NCI-H2081 treated with DMSO at 0.1 percent for 48 hours (cell line): ENCODE measurements at places on chromosomes 16 and 17.

DNA sequence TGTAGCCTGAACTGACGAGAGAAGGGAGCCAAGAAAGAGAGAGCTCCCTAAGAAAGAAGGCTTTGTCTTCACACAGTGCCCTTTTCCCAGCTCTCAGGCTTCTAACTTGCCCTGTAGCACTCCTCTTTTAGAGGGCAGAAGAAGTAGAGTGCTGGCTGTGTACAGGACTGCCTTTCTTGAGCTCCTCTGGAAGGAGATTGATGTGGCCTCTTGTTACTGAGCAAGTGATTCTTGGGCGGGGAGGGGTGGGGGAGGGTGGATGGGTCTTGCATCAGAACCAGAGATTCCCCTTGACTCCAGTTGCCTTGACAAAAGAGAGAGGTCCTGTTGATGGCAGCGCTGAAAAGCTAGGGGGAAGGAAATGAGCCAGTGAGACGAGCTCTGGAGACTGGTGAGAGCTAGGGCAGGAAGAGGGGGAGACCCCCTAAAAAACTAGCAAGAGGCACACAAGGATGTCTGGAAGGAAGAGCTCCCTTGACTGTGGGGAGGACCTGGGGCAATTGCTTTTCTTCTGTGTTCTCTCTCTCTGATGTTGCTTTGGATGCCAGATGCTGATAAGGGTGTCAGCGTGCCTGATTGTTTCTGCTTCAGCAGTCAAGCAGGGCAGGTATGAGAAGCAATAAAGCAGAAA is 18.4 kb downstream of the GPR179 start:
- no peak for DNase-seq

DNA sequence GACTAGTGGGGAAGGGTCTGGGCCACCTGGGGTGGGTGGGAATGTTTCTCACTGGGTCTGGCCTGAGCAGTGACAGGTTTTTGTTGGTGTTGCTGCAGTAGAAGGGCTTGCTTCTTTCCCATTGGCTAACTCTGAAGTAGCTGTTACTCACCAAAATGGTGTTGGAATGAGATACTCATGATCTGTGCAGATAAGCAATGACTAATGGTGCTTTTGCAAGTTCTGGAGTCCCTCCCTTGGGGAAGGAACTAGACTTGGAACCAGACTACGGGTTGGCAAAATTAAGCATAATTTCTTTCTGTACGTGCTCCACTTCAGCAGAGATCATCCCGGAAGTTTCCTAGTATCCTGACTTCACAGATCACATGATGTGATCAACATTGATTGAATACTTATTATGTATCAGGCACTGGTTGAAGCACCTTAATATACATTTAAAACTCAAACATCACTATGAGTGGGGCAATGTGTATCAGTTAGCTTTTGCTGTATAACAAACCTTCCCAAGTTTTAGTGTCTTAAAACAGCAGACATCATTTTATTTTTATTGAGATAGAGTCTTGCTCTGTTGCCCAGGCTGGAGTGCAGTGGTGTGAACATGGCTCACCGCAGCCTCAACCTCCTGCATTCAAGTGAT is 30.1 kb downstream of the CHP2 start:
- no peak for DNase-seq

- no peak for DNase-seq
These were observed 90.4 kb downstream of the TMEM100 start for GRCh38 chr17:55632236-55632635.

- no peak for DNase-seq
These were observed 14.6 kb upstream of the TRPV3 start for GRCh38 chr17:3572231-3572630.

DNA sequence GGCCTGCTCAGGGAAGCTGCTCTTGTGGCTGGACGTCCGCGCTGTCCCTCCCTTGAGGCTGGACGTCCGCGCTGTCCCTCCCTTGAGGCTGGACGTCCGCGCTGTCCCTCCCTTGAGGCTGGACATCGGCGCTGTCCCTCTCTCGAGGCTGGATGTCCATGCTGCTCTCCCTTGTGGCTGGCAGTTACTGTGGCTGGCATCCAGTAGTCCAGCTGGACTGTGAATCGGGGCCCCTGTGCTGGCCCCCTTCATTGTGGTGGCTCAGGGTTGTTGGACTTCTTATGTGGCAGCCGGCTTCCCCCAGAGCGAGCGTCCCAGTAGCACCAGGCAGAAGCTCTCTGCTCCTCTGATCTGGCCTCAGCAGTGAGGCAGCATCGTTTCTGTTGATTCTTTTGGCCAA is 141.5 kb downstream of the IRF8 start:
- no peak for DNase-seq
